SK-N-SH (cell line): ENCODE measurements at places on chromosomes 4 and X.

DNA sequence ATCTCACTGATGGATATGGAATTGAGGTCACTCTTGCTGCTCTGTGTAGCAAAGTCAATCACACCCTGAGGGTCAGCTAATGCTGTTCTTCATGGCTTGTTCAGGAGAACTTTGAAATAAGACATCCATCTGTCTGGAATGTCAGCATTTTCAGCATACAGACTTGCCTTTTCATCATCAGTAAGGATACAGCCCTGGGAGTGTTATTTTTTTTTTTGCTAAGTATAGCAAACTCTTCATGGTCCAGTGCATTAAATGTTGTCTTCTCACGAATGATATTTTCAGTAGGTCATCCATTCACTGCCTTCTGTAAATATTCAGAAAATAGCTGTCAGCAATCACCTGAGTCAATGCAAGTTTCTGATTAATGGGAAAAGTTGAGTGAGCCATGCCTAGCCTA, 268.8 kb upstream of the SMIM31 start:
- DNase-seq = no peak

DNA sequence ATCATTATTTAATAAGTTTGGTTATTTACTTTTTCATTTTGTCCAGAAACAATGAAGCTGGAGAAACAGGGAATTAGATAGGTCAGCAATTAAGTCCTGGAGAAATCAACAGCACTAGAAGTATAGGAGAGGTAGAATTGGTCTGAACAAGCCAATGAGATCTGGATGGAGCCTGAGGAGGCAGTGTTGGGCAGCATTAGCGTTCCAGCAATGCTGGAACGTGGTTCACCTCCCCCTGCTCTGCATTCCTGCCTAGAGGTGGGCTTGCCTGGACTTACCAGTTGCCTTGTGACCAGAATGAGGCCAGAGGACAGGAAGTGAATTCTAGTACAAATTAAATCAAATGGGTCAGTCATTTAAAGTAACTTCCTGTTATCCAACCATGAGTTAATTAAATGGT, 4.6 kb downstream of the RASSF6 start:
- DNase-seq = no peak

- no peak for DNase-seq
These were observed 275.6 kb downstream of the DTHD1 start for GRCh38 chr4:36556984-36557383.

DNA sequence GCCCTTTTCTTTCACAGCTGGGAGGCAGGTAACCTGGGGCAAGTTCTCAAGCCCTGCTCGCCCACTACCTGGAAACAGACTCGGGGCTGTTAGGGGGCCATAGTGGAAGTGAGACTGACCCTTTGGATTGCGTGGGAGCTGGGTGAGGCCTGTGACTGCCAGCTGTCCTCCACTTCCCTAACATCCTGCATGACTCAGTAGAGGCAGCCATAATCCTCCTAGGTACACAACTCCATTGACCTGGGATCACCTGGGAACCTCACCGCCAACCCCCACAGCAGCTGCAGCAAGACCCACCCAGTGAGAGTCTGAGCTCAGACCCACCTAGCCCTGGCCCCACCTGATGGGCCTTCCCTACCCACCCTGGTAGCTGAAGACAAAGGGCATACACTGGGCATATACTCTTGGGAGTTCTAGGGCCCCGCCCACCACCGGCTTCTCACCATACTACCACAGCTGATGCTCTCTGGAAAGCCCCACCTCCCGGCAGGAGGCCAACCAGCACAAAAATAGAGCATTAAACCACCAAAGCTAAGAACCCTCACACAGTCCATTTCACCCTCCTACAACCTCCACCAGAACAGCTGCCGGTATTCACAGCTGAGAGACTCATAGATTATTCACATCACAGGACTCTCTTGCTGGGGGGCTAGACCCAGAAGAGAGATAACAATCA, 61.1 kb upstream of the DCTD start:
- no peak for DNase-seq
